ENCODE measurements at places on chromosomes 11 and 22. TPM values are rescaled to one million over a fixed set of nuclear protein-coding genes. Genes with fewer than 3 reads are reported as not detected.

POU2AF2 gene
- total RNA-seq, result not detected

ZNRF3 gene
- total RNA-seq, result 1.4 TPM

LIF gene
- 130 TPM for total RNA-seq

DCUN1D5 gene
- total RNA-seq, result 58.3 TPM

FGF19 gene
- total RNA-seq, result not detected

TSPAN18 gene
- 0.36 TPM for total RNA-seq

UBASH3B gene
- total RNA-seq, result 48.0 TPM

APOA5 gene
- total RNA-seq, result not detected

TBX1 gene
- total RNA-seq, result not detected

ADM gene
- 559 TPM for total RNA-seq

CASP1 gene
- 31.2 TPM for total RNA-seq

OR52L1 gene
- total RNA-seq, result not detected

MUC2 gene
- total RNA-seq, result not detected

SAA4 gene
- total RNA-seq, result not detected

BTBD18 gene
- not detected for total RNA-seq

SAA1 gene
- not detected for total RNA-seq

LINC01488 gene
- not detected for total RNA-seq

NAALAD2 gene
- not detected for total RNA-seq

OR4A47 gene
- not detected for total RNA-seq

ATM gene
- total RNA-seq, result 54.4 TPM

KREMEN1 gene
- total RNA-seq, result 2.5 TPM

CCDC116 gene
- not detected for total RNA-seq

DCHS1 gene
- total RNA-seq, result 1.4 TPM

OR51B2 gene
- total RNA-seq, result not detected

LRRC75B gene
- 1.4 TPM for total RNA-seq

MTMR3 gene
- total RNA-seq, result 29.4 TPM

CCDC90B gene
- 43.7 TPM for total RNA-seq

TP53I11 gene
- total RNA-seq, result 3.9 TPM

ANKK1 gene
- not detected for total RNA-seq

TCP11L1 gene
- 17.4 TPM for total RNA-seq

SMC1B gene
- total RNA-seq, result not detected

HTR3A gene
- total RNA-seq, result not detected

TEX12 gene
- total RNA-seq, result not detected

C11orf91 gene
- total RNA-seq, result not detected

RNF141 gene
- total RNA-seq, result 18.6 TPM

NXPE4 gene
- total RNA-seq, result not detected

FOLR3 gene
- total RNA-seq, result not detected

HBB gene
- not detected for total RNA-seq

KDELR3 gene
- total RNA-seq, result 224 TPM

TLCD5 gene
- total RNA-seq, result 11.5 TPM

BBOX1 gene
- total RNA-seq, result not detected

PDHX gene
- total RNA-seq, result 37.2 TPM

TRIM44 gene
- 104 TPM for total RNA-seq

OR51I1 gene
- total RNA-seq, result not detected

OAF gene
- total RNA-seq, result 10.8 TPM

RTN4RL2 gene
- total RNA-seq, result not detected

SMIM35 gene
- not detected for total RNA-seq

ADM2 gene
- 0.18 TPM for total RNA-seq

HBG2 gene
- not detected for total RNA-seq

MIOX gene
- total RNA-seq, result not detected

WNT7B gene
- total RNA-seq, result under 0.01 TPM

SHISA8 gene
- total RNA-seq, result not detected

SPTBN2 gene
- total RNA-seq, result 0.18 TPM

LRRC55 gene
- not detected for total RNA-seq

Measured in IMR-90 (cell line).